ENCODE measurements at places on chromosomes 2 and 18.

- no peak for DNase-seq
Measured at GRCh38 chr2:158724803-158725381, 70.2 kb upstream of the DAPL1 start.

GRCh38 chr2:209821806-209822205 is 50.2 kb downstream of the UNC80 start:
- no peak for DNase-seq

DNA sequence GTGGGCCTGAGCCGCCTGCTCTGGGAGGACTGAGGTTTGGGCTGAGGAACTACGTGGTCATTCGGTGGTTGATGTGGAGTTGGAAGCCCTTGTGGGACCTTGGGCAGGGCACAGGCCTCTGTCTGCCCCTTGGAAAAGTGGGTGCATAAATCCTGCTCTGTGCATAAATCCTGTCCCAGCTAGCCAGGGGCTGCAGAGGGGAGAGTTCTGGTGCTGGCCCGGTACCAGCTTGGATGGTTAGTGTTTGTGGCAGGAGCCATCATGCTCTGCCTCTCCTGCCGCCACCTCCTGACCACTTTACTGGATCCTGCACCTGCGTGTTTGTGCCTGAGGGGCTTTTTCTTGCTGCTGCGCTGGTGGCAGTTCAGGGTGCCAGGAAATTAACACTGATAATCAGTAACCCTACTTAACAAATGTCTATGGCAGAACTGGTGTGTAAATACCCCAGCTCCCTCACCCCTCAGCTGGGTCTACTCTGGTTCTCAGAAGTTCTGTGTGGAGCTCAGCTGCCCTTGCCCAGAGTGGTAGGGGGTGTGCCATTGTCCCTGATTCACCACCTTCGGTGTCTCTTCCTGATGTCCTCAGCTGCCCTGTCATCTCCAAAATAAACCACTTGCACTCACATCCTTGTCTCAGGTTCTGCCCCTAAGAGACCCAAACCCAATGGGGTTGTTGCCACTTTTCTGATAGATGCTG is 156.8 kb downstream of the GLI2 start:
- DNase-seq, result no peak

- no peak for DNase-seq
Measured at GRCh38 chr2:239179851-239180371, 220.9 kb downstream of the HDAC4 start.

DNA sequence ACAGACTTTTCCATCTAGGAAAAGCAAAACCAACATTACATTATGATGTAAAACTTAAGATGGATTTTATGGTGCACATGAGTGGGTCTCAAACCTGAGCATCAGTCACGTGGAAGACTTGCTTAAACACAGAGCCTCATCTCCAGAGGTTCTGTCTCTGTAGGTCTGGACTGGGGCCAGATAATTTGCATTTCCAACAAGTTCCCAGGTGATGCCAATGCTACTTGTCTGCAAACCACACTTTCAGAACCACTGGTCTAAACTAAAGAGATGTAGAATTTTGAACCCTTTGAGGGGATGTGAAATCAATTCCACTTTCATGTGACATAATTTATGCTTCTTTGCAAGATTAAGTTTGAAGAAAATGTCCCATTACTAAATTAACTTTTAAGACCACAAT is 522.8 kb downstream of the MBD2 start:
- DNase-seq, result no peak

DNA sequence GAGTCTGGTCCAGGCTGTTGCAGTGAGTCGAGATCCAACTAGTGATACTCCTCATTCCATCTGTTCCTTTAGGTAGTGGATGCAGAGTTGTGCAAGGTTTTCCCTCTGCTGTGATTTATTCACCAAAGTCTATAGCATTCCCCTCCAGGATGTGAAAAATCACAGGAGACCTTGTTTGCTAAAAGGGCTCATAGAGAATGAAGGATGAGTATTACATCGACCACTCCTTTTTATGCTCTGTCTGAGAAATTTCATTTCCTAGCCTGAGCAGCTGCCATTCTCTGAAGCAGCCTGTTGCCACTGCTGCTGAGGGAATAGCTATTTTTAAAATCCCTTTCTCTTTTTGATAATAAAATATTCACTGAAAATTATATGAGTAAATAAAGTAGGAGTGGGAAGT is 134.1 kb upstream of the LRRTM1 start:
- no peak for DNase-seq

DNA sequence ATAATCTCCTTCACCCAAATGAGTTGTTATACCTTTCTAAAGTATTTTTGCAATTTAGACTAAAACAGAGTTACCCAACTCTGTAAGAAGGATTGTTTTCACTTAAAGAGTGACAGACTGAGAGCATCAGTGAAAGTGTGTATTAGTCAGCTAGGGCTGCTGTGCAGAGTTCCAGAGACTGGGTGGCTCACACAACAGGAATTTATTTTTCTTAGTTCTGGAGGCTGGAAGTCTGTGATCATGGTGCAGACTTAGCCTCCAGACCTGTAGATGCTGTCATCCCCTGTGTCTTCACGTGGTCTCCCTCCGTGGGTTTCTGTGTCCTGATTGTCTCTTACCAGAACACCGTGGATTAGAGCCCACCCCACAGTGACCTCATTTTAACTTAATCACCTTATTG is 40.0 kb downstream of the BCL2L11 start:
- DNase-seq, result no peak

GRCh38 chr2:75403991-75404428 is 156.7 kb downstream of the EVA1A start:
- no peak for DNase-seq

DNA sequence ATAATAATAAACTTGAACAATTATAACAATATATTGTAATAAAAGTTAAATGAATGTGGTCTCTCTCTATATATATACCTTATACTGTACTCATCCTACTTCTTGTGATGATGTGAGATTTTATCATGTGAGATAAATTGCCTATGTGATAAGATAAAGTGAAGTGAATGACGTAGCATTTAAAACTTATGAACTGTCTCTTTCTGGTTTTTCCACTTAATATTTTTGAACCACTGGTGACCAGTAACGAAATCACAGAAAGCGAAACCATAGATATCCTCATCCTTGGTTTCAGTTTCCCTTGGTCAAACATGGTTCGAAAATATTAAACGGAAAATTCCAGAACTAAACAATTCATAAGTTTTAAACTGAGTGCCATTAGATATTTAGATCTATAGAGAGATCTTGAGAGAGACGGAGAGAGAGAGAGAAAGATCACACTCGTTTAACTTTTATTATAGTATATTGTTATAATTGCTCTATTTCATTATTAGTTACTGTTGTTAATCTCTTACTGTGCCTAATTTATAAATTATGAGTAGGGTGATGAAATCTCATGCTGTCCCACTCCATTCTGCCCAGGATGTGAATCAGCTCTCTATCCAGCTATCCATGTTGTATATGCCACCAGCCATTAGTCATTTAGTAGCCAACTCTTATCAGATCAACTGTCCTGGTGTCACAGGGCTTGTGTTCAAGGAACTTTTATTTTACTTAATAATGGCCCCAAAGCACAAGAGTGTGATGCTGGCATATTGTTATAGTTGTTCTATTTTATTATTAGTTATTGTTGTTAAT is 156.8 kb downstream of the THADA start:
- DNase-seq, result no peak

DNA sequence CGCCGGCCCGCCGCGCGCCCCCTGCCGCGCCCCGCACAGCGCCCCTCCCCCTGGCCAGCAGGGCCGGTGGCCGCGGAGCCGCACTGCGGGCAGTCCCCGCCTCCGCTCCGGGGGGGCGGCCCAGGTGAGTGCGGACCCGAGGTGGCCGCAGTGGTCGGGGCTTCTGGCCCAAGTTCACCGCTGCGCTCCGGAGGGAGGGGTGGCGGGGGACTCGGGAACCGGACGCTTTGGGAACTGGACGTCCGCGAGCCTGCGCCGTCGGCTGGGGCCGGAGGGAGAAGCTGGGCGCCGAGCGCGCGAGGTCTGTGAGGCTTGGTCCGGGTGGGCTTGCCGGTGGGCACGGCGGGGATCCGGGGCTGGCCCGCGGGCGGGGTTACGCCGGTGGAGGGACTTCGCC is 591 bp upstream of the LDLRAD4 start:
- peak; percentile 25 for DNase-seq

- no peak for DNase-seq
Measured at GRCh38 chr2:11042841-11043240, 112.4 kb upstream of the SLC66A3 start.

GRCh38 chr2:133952420-133952819 is 301.5 kb upstream of the MGAT5 start:
- DNase-seq, result no peak

- DNase-seq, result no peak
Measured at GRCh38 chr2:231412618-231412963, 17.1 kb downstream of the B3GNT7 start.

GRCh38 chr2:99611786-99612185 is 122.0 kb upstream of the REV1 start:
- DNase-seq, result no peak
